Breast epithelium (tissue), 4 donors: ENCODE measurements at places on chromosomes 5 and 9.
A peak's percentile ranks its signal among the peaks of the same experiment; 100 is the strongest.

DNA sequence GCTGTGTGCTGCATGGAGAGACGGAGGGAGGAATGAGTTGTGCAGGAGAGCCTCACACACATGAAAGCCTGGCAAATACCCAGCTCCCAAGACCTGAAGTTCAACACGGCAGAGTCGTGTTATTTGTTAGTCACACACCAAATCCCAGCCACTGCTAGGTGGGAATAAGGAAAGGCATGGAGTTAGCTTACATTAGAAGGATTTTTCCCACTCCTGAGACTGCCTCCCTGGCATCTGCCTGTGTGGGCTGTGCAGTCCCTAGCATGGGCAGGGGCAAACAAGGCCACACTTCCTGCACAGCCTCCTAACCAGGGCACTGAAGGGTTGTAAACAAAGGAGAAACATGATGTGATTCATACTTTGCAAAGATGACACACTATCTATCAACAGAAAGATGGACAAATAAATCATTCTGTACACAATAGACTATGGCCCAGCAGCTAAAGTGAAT lies 306.8 kb downstream of the SPOCK1 start:
- no peak for DNase-seq

DNA sequence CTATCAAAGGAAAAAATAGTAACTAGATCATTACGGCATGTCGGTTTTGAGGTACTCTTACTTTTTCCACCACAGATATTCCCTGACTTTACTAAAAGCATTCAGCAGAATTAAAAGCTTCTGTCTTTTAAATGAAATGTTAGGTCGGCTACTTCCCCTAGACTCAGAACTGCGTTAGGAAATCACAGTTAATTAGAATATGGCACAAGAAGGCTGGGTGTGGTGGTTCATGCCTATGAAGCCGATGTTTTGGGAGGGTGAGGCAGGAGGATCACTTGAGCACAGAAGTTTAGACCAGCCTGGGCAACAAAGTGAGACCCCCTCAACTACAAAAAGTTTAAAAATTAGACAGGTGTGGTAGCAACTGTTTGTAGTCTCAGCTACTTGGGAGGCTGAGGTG lies 24.4 kb downstream of the CEMIP2 start:
- no peak for DNase-seq

- no peak for DNase-seq
Measured at GRCh38 chr5:147169399-147169798, 65.4 kb upstream of the STK32A start.

DNA sequence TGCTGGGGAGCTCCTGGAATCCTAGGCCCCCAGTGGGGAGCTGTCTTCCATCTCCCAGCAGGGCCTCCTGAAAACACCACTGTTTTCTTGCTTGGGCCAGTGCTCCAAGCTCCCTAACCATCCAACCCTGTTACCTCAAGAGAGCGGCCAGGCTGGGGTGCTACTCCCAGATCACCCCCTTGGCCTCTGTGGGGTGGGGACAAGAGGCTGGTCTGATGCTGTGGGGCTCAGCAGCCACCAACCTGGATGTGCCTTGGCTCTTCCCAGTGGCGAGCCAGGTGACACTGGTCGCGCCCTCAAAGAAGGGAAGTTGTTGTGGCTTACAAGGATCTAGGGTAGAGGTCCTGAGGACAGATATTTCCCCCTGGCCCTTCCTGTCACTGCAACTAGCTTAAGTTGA lies 49.0 kb downstream of the SECISBP2 start:
- DNase-seq: no peak

DNA sequence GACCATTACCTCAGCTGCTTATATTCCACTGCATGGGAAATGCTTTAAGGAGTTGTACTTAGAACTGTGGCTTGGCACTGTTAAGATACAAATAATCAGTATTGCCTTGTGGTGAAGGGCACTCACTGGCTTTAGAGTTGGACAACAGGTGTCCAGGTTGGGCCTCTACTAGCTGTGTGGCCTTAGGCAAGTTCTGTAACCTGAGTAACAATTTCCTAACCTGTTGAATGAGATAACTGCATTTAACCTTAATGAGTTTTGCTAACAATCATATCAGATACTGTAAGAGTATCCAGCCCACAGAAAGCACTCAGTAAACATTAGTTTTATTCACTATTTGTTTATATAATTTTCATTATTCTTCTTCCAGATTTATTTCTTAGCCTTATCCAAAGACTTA lies 17.2 kb upstream of the HK3 start:
- no peak for DNase-seq

DNA sequence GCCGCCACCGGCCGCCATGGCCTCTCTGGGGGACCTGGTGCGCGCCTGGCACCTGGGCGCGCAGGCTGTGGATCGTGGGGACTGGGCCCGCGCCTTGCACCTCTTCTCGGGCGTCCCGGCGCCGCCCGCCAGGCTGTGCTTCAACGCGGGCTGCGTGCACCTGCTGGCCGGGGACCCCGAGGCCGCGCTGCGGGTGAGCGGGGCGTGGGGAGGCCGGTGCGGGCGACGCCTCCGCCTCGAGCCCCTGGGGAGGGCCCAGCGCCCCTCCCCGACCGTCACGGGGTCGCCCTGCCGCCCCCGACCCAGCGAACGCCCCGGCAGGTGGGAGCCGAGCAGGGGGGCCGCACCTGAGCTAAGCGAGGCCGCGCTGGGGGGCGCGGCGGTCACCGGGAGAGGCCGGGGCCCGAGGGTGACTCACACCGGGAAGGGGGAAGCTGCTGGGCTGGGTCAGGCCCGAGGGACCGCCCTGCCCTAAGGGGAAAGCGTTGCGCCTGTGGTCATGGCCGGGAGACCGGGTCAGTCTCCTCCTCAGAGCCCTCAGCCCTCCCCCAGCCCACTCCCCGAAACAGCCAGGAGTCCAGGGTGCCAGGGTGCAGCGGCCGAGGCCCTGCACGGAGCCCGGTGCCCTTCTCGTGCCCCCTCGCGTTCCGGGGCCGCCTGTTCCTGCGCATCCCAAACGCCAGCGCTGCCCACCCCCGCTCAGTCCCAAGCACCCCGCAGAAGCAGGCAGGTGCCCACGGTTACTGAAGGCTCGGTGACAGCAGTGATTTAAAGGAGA lies 510 bp downstream of the NOXA1 start:
- DNase-seq: no peak

GRCh38 chr5:163276466-163276865 lies 160.9 kb upstream of the CCNG1 start:
- DNase-seq: no peak

DNA sequence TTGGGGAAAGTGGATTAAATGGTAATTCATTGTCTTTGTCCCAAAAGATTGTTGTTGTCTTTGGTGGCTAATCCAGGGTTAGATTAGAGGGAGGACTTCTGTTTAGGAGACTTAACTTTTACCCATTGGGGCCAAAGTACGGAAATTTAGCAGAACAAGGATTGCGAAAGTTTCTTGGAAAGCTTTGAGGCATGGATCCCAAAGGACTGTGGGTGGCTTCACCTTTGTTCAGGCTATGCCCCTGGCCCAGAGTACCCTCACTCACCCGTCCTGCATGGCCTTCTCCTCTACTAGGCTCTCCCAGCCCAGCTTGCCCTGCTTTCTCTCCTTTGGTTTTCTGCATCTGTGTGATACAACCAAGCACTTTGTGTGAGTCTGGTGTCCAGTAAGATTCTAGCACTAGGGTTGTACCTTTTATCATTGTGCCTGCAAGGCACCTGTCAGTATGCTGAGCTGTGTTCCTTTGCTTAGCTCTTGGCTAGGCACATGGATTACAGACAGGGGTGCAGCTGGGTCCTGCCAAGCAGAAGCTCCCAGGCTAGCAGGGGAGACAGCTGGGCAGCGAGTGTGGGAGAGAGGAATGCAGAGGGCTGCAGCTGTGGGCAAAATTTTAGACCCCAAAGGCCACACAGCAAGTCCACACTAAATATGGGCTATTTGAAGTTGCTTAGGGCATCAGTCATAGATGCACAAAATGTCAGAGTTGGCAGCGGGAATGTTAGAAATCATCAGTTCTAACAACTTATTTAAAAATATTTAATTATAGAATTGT lies 3.2 kb downstream of the PPARGC1B start:
- no peak for DNase-seq

DNA sequence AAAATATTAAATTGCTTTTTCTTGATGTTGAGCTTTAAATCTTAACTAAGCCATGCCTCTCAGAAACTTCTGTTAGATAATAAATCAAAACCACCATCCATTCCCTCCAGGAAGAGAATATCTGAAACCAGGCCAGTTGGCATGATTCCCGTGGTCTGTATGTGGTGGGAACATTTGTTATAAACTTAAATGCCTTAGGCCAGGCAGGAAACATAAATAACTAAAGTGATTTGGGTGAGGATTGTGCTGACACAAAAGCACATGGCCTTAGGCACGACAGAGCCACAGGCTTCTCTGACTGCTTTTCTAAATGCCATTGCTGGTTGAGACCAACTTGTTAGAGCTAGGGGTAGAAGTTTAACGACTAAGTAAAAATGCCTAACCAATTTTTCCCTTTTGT lies 255.9 kb downstream of the GABRG2 start:
- no peak for DNase-seq

- no peak for DNase-seq
Measured at GRCh38 chr9:4865681-4866080, 72.9 kb downstream of the RCL1 start.

GRCh38 chr9:136615631-136616306 lies 46.9 kb upstream of the EGFL7 start:
- DNase-seq: no peak

GRCh38 chr5:171593401-171593800 lies 174.0 kb downstream of the FGF18 start:
- DNase-seq: no peak

- no peak for DNase-seq
Measured at GRCh38 chr9:21966140-21966851, 27.9 kb downstream of the CDKN2A start.

DNA sequence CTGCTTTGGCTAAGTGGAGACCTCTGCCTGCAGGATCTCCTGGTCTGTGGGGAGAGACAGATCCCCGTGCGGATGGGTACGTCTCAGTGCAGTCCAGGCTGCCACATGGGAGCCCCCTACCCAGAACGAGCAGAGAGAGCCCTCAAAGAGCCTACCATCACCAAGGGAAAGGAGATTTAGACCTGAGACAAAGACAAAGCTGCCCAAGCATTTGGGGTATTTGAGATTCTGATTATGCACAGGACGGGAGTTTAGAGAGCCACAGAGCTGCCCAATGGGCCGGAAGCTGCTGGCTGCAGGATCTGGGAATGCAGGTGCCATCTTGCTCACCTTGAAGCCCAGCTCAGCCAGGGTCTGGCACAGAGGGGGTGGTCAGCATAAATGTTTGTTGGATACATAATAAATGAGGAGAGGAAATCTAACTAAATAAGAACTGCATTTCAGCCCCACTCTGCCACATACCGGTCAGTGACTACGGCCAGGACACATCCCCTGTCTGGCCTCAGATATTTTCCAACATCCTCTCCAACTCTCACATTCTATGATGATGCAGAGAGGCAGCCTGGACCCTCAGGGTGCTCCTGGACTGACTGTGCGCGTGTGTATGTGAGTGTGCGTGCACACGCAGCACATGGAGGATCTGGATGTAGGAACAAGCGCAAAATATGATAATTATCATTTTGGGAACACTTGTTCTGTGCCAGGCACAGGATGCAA lies 157.8 kb downstream of the FGF18 start:
- no peak for DNase-seq

DNA sequence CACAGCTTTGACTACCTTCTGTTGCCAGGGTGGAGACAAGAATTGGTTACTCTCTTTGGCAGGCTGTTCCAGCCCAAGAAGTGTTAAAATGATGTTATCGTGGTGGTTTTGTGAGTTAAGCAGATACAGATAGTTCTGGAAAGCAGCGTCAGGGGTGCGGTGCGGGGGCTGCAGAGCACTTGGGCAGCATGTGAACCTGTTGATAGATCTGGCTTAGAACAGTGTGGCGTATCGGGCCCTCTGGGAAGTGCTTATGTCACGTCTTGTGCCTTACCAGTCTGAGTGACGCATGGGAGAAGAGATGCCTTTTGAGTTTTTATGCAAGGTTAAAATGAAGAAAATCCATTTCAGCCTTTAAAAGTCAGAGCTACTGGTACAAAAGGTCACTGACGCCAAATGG lies 152.5 kb downstream of the PRKACG start:
- no peak for DNase-seq

DNA sequence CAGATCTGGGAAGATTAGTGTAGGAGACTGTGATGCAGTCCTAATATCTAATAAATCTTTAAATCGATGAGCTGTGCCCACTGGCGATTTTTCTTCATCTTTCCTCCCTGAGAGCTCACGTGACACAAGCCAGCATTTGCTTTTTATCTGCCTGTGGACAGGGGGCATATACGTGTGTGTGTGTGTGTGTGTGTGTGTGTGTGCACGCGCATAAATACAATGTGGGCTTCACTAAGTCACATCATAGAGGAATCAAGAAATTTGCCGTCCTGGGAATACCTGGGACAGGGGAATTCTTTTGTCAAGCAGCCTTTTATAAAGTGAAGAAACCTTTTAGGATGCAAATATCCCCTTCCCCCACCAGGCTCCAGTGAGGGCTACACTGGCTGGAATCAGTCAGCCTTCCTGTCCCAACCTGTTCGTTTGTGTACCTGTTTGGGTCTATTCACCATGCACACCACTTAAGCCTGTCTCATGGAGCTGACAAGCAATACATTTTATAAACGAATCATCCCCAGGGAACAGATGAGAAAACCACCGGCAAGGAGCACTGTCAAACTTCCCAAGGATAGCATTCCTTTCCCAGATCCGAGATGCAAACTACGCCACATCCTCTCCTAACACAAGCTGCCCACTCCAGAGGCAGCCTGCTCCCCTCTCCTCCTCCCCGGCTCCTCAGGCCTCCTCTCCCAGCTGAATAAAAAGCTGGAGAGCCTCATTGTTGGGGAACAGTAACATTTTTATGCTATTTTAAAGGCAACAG lies 2.7 kb downstream of the EPB41L4B start:
- no peak for DNase-seq

DNA sequence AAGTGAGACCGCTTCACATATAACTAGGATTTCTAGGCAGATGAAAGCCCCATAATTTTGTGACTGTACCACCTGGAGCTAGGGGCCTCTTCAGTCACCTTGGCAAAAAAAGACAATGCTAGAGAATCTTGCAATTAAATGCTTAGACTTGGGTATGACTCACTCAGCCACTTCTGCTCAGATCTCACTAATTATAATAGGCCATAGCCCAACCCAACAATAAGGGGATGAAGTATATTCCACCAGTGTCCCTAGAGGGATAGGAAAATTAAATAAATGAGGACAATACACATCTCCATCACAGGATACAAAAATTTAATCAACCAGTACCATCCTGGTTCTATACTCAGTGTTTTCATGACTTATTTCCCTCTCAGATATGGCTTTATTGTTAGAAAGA lies 1079.9 kb upstream of the C9orf72 start:
- no peak for DNase-seq

GRCh38 chr9:3277200-3277599 lies 248.6 kb downstream of the RFX3 start:
- no peak for DNase-seq

- DNase-seq: no peak
Measured at GRCh38 chr5:172594867-172595466, 46.1 kb upstream of the NEURL1B start.

GRCh38 chr5:173973616-173973969 lies 15.4 kb upstream of the C5orf47 start:
- no peak for DNase-seq

- no peak for DNase-seq
Measured at GRCh38 chr5:15260356-15261268, 239.4 kb upstream of the FBXL7 start.

- DNase-seq: no peak
Measured at GRCh38 chr9:86856259-86856658, 91.0 kb downstream of the GAS1 start.

GRCh38 chr5:171703146-171703545 lies 82.5 kb upstream of the SMIM23 start:
- no peak for DNase-seq

GRCh38 chr5:10695055-10695649 lies 65.9 kb downstream of the DAP start:
- peak; percentile 67 for DNase-seq
